ENCODE measurements at places on chromosomes 11 and 22.

DNA sequence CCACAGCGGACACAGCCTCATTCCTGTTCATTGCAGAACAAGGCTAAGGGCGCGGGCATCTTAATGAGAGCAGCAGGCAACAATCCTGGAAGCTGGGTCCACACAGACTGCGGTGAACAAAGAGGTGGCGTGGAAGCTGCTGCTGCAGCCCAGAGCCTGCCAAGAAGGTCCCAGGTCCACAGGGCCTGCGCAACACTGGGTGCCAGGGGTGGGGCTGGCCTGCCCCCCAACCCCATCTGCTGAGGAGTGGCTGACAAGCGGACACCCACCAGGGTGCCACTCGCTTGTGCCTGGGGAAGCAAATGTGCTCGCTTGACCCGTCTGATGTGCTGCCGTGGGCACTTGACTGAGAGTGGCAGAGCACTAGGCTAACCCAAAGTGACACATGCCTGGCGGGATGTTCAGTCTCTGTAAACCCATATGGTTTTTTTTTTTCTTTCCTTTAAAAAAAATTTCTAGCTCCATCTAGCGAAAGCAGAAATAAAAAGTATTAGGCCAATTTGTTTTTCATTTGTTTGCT is 83.2 kb upstream of the PITPNB start:
- DNase-seq = no peak

- DNase-seq = peak; percentile 63
These were observed 318.7 kb downstream of the BUD13 start for GRCh38 chr11:116454020-116454645.

DNA sequence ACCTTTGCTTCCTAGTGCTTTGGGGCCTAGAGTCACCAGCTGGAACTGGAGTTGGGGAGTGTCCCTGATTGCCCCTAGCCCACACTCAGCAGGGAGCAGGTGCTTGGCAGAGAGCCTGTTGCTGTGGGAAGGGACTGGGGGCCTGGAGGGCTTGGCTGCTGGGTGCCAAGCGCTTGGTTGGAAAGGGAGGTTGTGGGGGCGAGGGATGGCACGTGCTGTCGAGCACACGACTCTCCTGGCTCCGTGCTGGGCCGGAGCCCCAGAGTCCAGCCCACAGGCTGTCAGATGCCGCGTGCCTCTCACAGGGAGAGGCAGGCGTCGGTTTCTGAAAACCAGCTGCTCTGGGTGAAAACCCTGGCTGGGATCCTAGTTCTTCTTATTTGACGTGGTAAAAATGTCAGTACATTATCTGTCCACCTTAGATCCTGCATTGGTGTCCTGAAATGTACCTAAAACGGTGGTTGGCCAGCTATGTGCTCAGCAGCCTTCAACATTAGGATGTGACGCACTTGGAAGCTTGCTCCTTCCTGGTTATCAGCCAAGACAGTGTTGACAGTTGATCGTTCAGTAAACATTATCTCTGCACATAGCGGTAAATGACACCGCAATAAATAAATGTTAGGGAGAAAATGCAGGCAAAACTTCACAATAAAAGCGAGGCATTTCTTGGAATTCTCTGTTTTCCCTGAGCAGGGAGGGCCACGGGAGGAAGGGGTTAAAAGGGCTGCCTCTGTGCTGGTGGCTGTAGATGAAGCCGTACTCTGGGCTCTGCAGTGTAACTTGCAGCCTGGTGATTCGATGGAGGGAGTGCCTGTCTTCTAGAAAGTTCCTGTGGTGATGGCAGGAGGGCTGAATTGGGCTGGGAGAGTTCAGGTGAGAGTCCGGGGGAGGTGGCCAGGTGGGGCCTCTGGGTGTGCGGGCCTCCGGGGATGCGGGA is 29.2 kb downstream of the GRAMD4 start:
- DNase-seq = no peak

DNA sequence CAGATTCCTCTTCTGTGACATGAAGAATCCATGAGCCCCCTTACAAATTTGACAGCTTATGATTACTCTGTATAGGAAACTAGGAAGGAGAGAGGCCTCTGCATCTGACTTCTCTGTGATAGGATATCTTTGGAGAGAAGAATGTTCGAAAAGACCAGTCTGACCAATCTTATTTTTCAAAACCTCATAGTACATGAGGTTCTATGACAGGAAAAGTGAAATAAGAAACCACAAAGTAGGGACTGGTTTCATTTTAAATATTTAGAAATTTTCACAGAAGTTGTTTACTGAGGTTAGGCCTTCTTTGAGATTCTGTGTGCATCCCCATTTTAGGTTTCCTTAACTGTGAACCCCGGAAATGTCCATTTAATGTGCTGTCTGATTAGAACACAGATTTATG is 2.1 kb upstream of the OR4X1 start:
- no peak for DNase-seq

DNA sequence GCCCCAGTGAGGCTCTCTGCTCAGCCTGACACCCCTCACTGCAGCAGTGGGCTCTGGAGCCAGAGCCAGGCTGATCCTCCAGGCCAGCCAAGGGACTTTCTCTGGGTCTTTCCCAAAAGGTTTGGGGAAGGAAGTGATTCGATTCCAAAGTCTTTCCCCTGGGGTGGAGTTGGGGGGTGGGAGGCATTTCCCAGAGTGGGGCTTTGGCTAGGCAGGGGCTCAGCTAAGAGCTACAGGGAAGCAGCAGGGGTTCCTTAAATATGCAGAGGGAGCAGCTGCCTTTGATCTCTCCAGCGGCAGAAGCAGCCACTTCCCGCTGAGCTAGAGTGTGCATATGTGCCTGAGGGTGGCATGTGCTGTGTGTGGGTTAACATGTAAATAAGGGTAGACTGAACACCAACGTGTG is 192.9 kb downstream of the INSC start:
- no peak for DNase-seq

Measured in endothelial cell (in vitro differentiated cells).